ENCODE measurements at places on chromosomes 12 and 14. TPM values are rescaled to one million over a fixed set of nuclear protein-coding genes. Genes with fewer than 3 reads are reported as not detected.

CCDC38 gene
- total RNA-seq = not detected

ANO2 gene
- 8.8 TPM for total RNA-seq

VEZT gene
- total RNA-seq = 153 TPM

SLCO1B1 gene
- total RNA-seq = not detected

CISTR gene
- not detected for total RNA-seq

CFAP73 gene
- not detected for total RNA-seq

FIGNL2 gene
- 0.53 TPM for total RNA-seq

LIN7A gene
- 31.2 TPM for total RNA-seq

PROX2 gene
- total RNA-seq = not detected

TCP11L2 gene
- total RNA-seq = 66.8 TPM

PITPNM2 gene
- 4.5 TPM for total RNA-seq

MYF5 gene
- 5.4 TPM for total RNA-seq

MYO1H gene
- total RNA-seq = not detected

AMDHD1 gene
- total RNA-seq = 0.16 TPM

NPAS3 gene
- 7.1 TPM for total RNA-seq

CLEC1A gene
- total RNA-seq = 3.2 TPM

IL26 gene
- total RNA-seq = not detected

RD3L gene
- not detected for total RNA-seq

BEST3 gene
- 4.4 TPM for total RNA-seq

PFDN5 gene
- total RNA-seq = 432 TPM

HOXC12 gene
- not detected for total RNA-seq

FLVCR2 gene
- 4.9 TPM for total RNA-seq

C12orf54 gene
- 1.5 TPM for total RNA-seq

GYS2 gene
- not detected for total RNA-seq

MLH3 gene
- total RNA-seq = 97.1 TPM

DDIT3 gene
- total RNA-seq = 15.4 TPM
